ENCODE measurements at places on chromosomes 7 and 10. TPM values are rescaled to one million over a fixed set of nuclear protein-coding genes. Genes with fewer than 3 reads are reported as not detected.

The TLX1 gene
- total RNA-seq, result not detected

The MARCHF5 gene
- total RNA-seq, result 28.7 TPM

The TMEM176A gene
- total RNA-seq, result 0.62 TPM

The MORN4 gene
- 23.8 TPM for total RNA-seq

The MOGAT3 gene
- total RNA-seq, result not detected

The DYDC1 gene
- not detected for total RNA-seq

The CEP41 gene
- total RNA-seq, result 16.5 TPM

The TMEM120A gene
- total RNA-seq, result 9.4 TPM

The ITPRID1 gene
- not detected for total RNA-seq

The SPAM1 gene
- not detected for total RNA-seq

The HTR5A gene
- not detected for total RNA-seq

The RAMP3 gene
- total RNA-seq, result not detected

The GSTO2 gene
- total RNA-seq, result 7.6 TPM
